ENCODE measurements at places on chromosomes 12 and 14.

DNA sequence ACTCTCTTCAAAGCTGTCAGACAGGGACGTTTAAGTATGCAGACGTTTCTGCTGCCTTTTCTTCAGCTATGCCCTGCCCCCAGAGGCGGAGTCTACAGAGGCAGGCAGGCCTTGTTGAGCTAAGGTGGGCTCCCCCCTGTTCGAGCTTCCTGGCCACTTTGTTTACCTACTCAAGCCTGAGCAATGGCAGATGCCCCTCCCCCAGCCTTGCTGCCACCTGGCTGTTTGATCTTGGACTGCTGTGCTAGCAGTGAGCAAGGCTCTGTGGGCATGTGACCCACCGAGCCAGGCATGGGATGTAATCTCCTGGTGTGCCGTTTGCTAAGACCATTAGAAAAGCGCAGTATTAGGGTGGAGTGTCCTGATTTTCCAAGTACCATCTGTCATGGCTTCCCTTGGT, 900.4 kb upstream of the MDGA2 start:
- DNase-seq: no peak

DNA sequence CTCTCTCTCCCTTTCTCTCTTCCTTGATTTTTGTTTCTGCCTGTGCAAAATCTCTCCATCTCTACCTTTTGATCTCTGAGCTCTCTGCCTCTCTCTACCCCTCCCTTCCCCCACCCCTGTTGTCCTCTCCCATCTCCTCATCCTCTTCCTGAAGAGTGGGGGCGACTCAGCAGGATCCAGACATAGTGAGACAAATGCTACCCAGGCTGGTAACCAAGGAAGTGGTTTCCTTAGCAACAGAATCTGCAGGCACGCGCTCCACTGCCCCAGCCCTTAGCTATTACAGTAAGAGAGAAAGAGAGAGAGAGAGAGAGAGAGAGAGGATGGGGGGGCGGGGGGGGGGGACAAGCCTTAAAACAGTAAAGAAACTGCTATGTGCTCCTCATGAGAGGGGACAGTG, 85.6 kb downstream of the CMKLR1 start:
- no peak for DNase-seq

GRCh38 chr12:72110937-72111650, 161.1 kb upstream of the TRHDE start:
- DNase-seq: no peak

- DNase-seq: no peak
Measured at GRCh38 chr12:124592050-124592449, 24.6 kb upstream of the NCOR2 start.

DNA sequence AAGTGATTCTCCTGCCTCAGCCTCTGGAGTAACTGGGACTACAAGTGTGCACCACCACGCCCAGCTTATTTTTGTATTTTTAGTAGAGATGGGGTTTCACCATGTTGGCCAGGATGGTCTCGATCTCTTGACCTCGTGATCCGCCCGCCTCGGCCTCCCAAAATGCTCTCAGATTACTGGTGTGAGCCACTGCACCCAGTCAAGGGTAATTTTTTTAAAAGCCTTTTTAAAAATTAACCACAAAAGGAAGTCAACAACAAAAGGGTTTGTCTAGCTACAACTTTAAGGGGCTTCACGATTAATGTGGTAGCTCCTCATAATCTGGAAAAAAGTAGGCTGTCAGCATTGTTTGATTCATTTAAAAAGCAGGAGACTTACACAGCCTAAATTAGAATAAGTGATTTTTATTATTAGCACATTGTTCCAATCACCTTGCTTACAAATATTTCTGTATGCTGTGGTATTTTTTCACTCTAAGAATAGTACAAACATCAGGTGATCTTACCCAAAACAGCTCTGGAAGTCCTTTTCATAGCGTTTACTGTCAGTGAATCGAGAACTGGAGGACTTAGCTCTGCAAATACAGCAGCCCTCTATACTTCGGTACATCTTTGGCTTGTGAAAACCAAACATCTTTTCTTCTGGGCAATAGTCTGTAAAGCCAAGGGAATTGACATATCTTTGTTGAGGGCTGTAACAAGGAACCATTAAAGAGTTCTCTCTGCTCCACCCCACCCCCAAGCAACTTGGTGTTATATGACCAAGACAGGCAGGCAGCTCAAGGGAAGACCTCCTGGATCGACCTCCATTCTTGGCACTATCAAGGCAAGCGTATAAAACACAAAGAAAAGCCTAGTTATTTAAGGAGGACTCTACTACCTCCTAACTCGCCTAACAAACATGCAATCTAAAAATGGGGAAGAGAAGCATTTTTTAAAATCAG, 28.1 kb downstream of the SINHCAF start:
- no peak for DNase-seq

- DNase-seq: no peak
Measured at GRCh38 chr14:105148604-105149145, 19.9 kb downstream of the JAG2 start.

DNA sequence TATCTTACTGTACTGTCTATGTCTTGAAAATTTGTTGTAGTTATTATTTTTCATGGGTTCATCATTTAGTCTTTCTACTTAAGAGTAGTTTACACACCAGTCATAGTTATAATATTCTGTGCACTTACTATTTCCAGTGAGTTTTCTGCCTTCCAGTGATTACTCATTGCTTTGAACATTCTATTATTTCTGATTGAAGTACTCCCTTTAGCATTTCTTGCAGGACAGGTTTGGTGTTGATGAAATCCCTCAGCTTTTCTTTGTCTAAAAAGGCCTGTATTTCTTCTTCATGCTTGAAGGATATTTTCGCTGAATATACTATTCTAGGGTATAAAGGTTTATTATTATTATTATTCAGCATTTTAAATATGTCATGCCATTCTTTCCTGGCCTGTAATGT, 66.8 kb downstream of the TSPAN8 start:
- DNase-seq: no peak

DNA sequence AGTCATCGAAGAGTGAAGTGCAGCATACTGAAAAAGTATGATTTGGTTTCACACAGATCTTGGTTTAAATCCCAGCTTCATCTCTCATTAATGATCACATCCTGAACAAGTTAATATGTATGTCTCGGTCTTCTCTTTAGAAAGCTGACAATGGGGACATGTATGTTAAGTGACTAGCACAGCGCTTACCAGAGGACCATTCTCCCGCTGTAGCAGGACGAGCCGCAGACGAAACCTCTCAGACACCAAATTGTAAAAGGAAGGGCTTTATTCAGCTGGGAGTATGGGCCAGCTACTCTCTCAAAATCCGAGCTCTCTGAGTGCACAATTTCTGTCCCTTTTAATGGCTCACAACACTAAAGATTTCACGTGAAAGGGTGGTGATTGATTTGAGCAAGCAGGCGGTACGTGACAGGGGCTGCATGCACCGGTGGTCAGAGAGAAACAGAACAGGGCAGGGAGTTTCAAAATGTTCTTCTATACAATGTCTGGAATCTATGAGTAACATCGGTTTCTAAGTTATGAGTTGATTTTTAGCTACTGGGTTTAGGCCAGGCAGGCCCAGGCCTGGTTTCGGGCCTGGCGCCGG, 682.4 kb downstream of the DIO2 start:
- DNase-seq: no peak

DNA sequence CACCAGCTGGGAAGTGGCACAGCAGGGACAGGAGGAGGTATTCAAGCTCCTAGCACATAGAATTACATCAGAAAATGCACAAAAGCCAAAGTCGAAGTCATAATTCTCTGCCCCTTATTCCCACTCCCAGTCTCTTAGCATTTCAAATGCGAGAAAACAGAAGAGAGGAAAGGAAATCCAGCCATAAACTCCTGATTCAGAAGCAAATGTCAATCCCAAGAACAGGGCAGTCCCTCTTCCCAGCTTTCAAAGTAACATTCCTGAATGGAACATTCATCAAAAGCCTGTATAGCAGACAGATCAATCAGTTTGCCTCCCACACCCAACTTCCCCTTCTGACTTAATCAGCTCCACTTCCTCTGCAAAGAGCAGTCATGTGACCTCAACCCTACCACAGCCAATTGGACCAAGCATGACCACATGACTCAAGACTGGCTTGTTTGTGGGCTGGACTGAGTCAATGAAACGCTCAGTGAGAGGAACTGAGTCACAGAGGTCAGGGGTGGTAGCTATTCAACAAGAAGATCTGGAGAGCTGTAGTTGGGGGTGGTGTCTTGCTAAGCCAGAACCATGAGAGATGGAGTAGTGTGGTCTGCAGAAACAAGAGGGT, 41.4 kb upstream of the TUNAR start:
- no peak for DNase-seq
